Keratinocyte (primary cell): ENCODE measurements at places on chromosomes 2 and 18.

DNA sequence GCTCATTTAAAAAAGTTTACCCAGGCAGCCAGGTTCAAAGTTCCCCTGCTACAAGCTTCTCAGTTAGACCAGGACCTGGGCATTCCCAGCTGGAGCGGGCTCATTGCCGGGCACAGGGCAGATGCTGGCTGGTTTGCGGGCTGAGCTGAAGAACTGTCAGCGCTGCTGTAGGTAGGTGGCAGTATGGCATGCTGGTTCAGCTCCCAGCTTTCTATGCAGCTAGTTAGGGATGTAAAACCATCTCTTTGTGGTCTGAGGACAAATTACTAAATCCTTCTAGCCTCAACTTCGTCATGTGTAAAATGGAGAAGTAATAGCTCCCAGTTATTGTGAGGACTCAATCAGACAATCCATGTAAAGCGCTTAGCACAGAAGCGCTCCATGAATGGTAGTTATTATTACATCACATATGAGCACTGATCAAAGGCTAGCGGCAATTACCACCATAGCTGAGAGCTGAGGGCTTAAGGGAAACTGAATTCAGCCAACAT is 2.4 kb upstream of the LDLRAD4 start:
- DNase-seq = no peak

DNA sequence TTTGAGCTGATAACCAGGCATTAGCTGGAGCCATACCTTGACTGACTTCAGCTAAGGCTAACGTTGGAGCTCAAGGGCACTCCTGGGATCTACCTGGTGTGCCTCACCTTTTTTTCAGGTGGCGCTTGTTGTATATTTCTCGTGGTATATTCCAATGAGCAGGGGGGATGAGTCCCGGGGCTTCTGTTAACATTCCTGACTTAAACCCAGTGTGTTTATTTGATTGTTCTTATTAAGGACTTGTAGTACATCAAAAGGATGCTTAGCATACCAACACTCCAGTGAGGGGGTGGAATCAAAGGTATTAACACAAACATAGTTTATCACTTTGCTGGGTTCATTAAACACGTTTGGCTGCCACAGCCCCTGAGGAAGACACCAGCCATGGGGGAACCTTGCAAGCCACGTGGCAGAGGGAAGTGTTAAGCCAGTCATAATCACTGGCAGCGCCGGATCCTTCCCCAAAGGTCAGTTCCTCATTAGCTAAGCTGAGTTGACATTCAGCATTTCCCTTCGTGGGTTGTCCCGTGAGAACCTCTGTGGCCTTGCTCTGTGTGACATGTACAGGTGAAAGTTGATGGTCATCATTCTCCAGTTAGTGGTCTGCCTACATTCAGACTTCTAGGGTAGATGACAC is 119.5 kb upstream of the MCFD2 start:
- no peak for DNase-seq

DNA sequence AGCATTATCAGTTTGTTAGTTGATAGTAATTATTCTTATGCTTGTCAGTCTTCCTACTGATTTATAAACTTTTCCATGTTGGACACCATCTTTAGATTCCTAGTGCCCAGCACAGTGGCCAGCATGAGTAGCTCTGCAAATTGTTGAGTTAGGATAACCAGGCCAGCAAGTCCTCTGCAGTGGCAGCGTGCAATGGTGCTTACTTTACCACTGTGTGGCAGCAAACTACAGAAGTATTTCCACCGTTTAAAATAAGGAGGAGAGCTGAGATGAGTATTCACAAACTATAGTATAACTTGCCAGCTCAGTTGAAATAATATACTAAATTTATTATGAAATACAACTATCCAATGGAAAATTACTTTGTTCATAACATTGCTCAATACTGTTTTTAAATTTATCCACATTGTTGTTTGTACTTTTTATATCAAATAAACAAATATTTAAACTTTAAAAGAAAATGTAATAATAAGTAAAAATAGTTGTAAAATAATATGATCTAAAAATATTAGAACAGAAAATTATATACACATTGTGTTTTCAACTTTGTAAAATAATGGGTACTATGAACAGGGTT is 9.3 kb upstream of the THADA start:
- no peak for DNase-seq

GRCh38 chr18:56933472-56933871 is 213.4 kb upstream of the BOD1L2 start:
- DNase-seq = no peak

GRCh38 chr2:209519906-209520305 is 96.1 kb downstream of the MAP2 start:
- no peak for DNase-seq

- DNase-seq = no peak
Measured at GRCh38 chr18:70036771-70037347, 89.2 kb upstream of the CD226 start.

GRCh38 chr18:49321797-49322461 is 138.5 kb downstream of the DYM start:
- DNase-seq = no peak
